ENCODE measurements at places on chromosomes 6 and 20.

GRCh38 chr6:47519279-47519678 lies 41.7 kb downstream of the CD2AP start:
- DNase-seq: no peak

DNA sequence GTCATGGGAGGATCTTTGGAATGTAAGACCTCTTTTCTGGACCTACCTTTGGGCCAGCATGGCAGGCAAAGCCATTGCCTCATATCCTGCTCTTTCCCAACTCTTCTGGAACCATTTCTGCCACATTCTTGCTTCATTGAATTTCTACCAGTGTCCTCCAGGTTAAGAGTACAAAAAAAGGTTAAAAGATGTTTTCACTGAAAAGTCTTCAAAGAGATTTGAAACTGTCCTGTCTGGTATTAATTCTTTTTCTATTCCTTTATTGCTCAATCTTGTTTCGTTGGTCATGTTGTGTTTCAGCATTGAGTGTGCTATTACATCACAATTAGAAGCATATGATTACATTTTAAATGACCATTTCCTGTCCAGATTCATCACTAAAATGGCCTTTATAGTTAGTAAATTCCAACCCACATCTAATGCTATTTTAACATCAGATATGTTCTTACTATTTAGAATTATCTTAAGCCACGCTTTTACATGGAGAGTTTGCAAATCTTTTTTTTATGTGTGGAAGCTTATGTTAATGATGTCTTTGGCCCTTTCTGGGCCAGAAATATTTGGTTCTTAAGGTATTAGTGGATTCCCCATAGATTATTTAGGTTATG lies 450.9 kb downstream of the GJA1 start:
- no peak for DNase-seq

DNA sequence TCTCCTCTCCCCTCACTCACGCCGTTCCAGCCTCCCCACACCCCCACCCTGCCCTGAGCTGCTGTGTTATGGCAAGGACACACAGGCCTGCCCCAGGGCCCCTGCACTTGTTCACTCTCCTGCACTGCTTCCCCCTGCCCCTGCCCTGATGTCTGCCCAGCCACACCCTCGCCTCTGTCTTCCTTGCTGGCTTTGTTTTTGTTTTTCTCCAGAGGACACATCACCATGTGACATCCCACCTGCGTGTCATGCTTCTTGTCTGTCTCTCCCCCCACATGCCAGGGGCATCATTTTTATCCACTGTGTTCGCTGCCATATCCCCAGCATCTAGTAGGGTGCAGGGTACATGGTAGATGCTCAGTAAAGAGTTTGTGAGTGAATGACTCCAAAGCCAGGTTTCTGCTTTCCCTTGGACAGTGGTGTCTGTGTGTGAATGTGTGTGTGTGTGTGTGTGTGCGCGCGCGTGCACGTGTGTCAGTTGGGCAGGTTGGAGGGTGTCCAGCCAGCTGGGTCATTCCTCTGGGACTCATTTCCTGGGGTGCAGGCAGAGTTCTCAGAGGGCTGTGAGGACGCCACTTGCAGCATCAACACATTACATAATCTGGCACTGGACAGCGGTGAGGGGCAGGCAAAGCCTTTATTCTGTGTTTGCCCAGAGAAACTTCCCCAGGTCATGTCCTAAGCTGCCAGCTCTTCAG lies 60.6 kb downstream of the STK35 start:
- DNase-seq: no peak

DNA sequence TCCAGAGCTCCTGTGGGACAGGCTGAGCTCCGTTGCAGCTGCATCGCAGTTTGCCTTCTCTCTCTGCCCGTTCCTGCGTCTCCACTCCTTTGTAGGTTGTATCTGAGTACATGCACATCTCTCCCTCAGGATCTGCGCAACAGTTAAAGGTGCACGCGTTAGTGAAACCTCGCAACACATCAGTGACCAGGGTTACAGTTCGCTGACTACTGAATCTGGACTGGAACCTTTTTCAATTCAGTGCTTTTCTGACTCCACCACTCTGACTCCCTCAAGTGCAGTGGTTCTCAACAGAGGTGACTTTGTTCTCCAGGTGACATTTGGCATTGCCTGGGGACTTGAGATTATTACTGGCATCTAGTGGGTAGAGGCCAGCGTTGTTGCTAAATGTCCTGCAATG lies 44.0 kb downstream of the UST start:
- no peak for DNase-seq

GRCh38 chr6:14537030-14537429 lies 419.5 kb downstream of the CD83 start:
- no peak for DNase-seq

DNA sequence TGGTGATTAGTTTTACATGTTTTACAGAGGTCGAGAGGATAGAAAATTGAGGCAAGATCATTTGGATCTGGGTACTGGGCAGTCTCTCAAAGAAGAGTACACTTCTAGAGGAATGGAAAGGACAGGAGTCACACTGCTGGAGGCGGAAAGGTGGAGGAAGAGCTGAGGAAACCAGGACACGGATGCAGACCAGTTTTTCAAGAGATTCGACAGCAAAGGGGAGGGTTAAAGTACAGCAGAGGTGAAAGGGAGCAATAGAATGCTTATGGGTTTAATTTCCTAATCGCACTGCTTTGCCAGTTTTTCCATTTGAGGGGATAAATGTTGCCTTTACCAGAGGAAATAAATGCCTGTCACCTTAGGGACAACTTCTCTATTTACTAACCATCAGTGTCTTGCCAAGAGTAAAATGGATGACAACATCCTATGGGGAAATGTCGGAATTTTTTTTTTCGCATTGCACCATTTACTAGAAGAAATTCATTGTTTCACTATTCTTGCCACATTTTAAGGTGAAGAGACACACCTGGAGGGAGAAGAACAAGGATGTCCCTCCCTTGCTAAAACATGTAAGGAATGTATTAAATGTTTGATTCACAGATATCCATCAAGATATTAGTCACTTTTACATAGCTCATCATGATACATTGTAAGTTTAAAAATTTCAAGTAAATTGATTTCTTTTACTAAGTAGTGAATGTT lies 226.6 kb downstream of the COL12A1 start:
- no peak for DNase-seq

- DNase-seq: no peak
These were observed 177.7 kb downstream of the MRPL14 start for GRCh38 chr6:43949551-43949991.

DNA sequence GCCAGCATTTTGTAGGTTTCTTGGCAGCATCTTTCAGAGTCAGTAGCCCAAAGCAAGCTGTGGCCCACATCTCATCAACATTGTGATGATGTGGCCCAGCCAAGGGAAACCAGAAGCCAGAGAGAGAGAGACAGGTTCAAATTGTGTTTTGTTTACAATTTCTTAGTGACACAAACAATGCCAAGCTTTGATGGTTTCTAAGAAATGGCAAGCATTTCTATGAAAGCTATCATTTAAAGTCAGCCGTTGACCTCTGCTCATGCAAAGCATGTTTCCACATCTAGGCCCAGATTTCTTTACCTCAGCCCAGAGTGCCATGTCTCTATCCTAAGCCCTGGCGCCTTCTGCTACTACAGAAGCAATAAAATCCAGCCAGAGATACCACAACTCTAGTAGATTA lies 32.9 kb downstream of the GCM1 start:
- no peak for DNase-seq

- DNase-seq: no peak
These were observed 17.9 kb downstream of the MDGA1 start for GRCh38 chr6:37679539-37680476.

DNA sequence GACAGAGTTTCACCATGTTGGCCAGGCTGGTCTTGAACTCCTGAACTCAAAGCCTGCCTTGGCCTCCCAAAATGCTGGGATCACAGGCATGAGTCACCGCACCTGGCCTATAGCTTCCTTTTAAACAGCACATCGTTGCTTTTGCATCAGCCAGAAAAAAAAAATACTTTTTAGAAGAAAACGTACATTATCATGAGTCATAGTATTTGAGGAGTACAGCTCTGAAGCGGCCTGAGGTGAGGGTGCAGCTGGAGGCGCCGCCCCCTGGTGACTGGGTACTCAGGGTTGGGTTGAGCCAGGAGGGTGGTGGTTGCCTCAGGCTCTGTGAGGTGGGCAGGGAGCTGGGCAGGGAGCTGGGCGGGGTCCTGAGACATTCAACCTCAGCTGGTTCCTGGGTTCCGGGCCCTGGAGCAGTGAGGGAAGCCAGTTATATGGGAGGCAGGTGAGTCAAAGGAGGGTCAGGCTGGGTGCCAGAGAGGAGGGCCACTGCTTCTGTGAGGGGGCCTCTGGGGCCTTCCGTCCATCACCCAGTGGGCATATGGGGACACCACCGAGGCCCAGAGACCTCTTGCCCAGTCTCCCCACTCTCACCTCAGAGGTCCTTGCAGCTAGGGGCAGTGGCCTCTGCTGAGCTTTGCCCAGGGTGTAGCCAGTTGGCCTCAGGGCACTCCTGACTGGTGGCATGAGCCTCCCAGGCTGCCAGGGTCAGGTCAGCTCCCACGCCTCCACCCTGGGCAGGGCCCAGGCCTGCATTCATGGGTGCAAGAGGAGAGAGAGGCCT lies 11.7 kb upstream of the ID1 start:
- DNase-seq: no peak

- DNase-seq: no peak
These were observed 35.0 kb downstream of the SESN1 start for GRCh38 chr6:109059571-109060021.

DNA sequence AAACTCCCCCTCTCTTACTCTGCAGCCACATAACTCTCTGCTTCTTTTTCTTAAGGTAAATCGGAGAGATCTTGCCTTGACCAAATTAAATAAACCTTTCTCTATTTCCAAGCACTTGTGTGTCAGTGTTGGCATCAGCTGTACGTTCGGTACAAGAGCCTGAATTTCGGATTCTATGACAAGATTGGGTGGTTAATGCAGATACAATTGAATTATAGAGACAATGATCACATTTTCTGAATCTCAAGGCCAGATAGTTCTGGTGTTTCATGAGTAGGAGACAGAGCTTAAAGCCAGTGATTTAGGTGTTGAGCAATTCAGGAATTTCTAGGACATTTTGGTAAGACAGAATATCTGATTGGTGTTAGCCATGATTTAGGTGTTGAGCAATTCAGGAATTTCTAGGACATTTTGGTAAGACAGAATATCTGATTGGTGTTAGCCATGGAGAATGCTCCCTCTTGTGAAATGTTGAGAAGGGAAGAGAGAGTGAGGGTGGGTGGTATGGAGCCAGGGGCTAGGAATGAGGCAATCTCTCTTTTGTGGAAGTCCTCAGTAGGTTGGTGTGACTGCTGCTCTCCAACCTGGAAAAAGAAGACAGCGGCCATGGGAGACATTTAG lies 5.1 kb downstream of the SPINT3 start:
- DNase-seq: no peak
